Fibroblast of gingiva (primary cell): ENCODE measurements at places on chromosomes 3 and 15.

DNA sequence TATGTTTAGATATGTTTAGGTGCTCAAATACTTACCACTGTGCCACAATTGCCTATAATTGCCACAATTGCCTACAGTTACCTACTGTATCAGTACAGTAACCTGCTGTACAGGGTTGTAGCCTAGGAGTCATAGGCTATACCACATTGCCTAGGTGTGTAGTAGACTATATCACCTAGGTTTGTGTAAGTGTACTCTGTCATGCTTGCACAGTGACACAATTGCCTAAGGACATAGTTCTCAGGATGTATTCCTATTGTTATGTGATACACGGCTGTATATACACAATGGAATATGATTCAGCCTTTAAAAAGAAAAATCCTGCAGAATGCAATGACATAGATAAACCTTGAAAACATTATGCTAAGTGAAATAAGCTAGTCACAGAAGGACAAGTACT lies 264.8 kb downstream of the RAP2B start:
- DNase-seq, result no peak

GRCh38 chr15:84791763-84792162 lies 25.4 kb upstream of the ALPK3 start:
- no peak for DNase-seq

DNA sequence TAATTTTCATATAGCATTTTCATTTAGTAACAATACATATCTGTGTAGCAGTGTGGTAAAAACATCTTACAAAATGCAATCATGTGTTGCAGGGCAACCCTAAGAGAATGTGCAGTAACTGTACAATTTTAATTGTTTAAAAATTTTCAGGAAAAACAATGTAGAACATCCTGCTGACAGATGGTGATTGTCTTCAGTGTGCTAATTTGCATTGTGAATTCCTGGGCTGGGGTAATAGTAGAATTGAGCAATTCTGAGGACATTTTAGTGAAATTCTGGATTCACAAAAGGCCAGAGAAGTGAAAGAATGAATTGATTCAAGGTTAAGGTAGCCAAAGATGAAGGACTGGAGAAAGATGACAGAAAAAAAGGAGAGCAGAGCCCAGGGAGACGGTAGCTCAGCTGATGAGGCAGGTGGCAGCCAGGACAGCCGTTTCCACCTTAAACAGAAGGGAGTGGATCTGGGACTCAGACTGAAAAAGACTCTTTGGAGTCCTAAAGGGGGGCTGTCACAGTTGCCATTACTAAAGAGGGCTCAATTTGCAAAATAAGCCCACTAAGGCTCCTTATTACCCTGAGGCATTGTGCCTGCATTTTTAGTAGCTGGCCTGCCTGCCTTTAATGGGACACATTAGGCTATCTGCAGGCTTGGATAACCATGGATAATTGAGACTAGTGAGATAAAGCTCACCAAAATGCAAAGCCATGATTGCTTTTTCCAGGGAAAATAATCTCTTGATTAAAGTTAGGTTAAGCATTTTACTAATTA lies 8.6 kb downstream of the MAP3K13 start:
- DNase-seq, result no peak

DNA sequence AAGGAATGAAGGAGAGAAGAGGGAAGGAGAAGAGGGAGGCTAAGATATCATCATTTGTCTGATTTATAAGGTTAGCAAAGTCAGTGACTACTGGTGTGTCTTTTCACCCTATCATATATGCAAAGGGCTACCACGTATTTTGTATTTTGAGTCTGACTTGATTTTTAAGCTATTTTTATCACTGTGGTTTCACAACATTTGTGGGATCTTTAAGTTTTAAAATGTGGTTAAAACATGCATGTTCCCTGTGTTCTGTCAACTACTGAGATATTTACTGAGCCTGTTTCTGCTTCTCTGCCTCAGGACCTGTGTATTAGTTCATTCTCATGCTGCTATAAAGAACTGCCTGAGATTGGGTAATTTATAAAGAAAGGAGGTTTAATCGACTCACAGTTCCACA lies 22.5 kb upstream of the SPTSSB start:
- no peak for DNase-seq

- no peak for DNase-seq
Observed at GRCh38 chr3:194805546-194805945, 119.9 kb downstream of the FAM43A start.

DNA sequence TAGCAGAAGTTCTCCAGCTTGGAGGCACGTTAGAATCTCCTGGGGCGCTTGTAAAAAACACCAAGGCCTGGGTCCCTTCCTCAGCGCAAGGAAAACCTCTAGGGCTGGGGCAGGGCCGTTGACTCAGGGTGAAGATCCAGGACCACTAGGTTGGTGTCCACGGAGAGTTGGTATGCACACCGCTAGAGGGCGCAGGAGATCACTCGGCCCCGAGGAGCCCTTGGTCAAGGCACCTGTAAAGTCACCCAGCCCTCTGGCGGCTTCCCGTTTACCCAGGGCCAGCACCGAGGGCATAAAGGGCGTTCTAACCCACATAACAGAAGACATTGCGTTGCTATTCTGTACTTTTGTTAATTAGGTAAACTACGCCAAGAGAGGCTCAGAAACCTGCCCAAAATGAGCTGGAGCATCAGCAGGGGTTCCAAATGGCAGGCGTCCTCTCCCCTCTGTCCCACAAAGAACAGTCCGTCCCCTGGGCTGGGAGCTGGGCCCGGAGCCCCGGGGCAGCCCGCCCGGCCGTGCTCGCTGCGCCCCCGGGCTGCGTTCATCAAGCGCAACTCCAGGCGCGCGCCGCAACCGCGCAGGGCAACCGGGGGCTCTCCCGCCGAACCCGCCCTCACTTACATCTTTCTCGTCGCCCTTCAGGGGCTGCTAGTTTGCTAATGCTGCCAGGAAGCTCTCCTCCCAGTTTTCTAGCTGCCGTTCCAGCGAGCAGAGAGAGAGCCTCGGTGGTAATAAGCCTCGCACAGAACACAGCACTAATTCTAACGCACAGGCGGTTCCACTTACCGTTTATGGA lies 332.1 kb downstream of the ARRDC4 start:
- DNase-seq, result no peak

- DNase-seq, result no peak
Observed at GRCh38 chr3:172698631-172699030, 12.2 kb downstream of the NCEH1 start.

DNA sequence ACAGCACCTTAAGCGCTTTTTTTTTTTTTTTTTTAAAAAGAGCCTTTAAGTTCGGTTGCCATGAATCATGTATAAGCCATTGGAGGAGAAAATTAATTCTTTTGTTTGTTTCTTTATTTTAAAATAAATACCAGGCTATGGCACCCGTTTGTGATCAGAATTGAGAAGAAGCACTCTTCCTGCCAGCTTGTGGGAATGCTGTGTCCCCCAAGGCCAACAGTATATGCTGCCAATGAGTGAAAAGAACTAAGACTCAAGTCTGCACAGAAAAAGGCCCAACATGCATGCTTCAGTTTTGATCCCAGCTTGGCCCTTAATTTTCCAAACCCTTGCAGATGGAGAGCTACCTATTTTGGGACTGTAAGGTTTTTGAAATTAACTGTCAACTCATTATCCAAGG lies 90.5 kb downstream of the LRRC3B start:
- DNase-seq, result no peak

DNA sequence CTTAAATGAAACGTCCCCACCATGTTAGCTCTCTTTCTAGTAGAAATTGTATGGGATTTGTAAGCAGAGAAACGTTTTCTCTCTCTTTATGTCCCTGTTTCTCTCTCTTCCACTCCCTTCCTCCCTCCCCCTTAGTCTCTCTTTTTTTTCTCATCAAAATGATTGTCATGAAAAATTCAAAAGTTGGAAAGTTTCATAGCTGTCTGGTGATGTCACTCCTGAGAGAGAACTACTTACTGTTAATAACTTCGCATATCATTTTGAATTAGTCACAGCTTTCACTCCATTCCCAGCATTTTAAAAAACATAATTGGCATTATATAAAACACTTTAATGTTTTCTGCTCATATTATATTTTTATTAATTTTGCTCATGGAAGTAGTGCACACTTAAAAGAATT lies 331.1 kb downstream of the C3orf38 start:
- no peak for DNase-seq

GRCh38 chr15:36361351-36361870 lies 218.0 kb upstream of the CDIN1 start:
- no peak for DNase-seq
